Activated naive CD4-positive, alpha-beta T cell treated with anti-CD3 and anti-CD28 coated beads for 36 hours (primary cell): ENCODE measurements at places on chromosomes 11 and 22.

GRCh38 chr22:50526834-50527801, 1.7 kb upstream of the SCO2 start:
- DNase-seq, result peak; percentile 71

GRCh38 chr11:72225411-72225951, 914 bp downstream of the INPPL1 start:
- peak; percentile 32 for DNase-seq

DNA sequence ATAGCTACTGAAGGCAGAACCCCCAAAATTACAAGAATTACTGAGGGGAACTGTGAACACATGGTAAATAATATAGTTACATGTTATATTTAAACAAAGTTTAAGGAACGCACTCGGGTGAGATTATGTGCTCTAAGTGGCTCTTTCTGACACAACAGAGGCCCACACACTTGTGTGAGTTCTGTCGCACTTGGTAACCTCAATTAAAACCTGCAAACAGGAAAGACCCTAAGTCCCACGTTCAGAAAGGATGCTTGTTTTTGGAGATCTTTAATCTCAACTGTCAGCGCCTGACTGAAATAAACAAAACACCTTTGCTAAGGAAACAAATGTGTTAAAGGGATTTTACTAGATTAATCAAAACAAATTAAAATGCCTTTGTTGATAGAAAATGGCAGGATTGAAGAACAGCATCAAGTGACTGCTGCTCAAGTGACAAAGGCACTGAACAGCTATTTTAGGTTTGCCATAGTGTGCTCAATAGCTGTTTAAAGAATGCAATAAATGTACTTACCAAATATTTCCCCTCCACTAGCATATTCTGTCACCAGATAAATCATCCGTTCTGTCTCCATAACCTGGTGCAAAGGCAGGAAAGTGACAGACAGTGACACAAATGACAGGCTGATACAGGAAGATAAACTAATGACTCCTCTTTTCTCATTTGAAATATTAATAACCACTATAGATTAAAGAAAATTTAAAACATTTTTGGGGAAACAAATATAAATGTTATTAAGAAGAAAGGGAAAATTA, 116.3 kb upstream of the APOA1 start:
- no peak for DNase-seq

GRCh38 chr11:69126286-69126685, 29.4 kb upstream of the SMIM38 start:
- DNase-seq, result no peak

- DNase-seq, result no peak
These were observed 126.0 kb upstream of the MTNR1B start for GRCh38 chr11:92843455-92843854.

DNA sequence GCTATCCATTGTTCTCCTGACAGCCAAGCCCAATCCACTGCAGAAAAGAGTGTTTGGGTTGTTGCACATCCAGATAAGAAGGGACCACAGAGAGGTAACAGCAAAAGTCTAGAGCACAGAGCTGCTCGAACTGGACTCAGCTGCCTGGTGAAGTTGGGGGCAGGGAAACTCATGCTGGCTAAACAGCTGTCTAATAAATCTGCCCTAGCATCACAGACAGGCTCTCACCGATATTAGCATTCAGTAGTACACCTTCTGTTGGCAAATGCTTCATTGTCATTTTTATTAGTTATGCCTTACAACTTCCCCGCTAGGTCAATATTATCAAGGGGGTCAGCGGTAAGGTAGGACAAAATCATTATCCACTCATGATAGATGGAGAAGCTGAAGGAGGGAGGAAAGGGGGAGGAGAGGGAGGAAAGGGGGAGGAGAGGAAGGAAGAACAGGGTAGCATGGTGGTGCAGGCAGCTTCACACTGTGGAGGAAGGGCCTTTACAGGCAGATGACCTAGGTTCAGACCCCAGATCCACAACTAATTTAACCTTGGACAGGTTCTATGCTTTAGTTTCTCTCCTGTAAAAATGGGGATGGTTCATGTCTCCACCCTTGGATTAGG, 102.7 kb downstream of the LARGE1 start:
- DNase-seq, result no peak

GRCh38 chr22:19238900-19239299, 52.6 kb downstream of the CLTCL1 start:
- no peak for DNase-seq

DNA sequence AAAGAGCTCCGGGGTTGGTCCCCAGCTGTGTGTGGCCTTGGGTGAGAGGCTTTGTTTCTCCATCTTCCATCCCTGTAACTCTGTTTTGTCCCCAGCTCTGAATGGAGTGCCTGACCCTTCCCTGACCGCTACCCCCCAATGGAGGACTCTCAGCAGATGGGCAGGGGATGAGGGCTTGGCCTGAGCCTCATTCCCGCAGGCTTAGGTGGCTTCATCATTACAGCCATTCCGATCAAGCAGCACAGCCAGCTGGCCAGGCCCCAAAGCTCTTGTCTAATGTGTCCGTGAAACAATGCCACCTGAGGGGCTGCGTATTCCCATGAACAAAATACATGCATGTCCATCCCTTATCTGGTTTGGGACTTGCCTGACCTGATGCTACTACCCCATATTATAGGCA, 3.9 kb upstream of the CDC42EP2 start:
- no peak for DNase-seq

- peak; percentile 25 for DNase-seq
These were observed 789 bp downstream of the SIK2 start for GRCh38 chr11:111602865-111603610.

DNA sequence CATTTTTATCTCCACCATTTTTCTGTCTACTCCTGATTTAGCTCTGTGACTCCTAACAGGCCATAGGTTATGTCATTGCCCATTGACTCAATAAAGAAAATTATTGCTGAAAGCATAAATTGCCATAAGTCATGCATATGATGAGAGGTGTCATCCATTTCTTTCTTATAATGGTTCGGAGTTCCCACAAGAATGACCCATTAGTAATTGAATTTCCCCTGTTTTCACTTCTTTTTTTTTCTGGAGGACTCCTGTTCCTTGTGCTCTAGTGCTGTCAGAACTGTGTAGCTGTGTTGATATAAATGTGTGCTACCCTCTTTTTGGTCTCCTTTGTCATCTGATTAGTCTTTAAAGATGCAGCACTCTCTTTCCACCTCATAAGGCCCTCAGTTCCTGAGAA, 22.9 kb upstream of the CARD18 start:
- no peak for DNase-seq

GRCh38 chr11:78074756-78075155, 4.9 kb downstream of the NDUFC2 start:
- no peak for DNase-seq

DNA sequence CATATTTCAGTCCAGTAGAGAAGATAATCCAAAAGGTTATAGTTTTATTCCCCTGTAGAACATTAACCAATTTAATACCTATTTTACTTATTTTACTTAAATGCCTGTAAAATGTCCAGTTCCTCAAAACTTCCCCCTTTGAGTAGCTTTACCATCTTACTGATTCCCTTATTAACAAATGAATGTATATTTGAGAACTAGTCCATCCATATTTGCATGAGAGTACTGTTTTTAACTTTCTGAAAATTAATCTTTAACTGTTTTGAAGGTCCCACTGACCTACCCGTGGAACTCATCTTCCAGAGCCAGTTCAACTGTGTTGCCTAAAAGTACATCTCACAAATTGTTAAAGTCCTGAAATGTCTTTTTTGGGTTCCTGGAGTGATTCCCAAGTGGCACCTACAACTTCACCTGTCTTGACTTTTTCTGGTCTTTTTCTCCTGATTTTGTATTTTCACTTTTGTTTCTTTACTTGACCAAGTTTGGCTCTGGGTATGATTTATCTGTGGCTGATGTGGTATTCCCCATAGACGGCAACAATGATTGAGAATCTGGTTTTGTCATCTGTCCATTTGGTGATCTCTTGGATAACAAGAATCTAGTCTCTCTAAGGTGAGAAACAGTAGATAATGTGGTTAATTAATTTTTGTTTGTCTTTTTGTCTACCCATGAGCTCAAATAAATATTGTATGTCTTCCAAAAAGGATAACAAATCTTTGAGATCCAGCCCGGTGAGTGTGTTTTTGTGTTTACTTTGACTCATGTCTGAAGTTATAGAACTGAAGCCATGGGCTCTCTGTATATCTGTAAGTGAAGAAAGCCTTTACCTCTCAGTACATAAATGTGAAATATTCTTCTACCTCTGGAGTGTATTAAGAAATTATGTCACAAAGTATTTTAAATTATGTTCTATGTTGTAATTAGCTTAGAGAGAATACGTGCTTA, 174.2 kb downstream of the ETS1 start:
- DNase-seq, result no peak

DNA sequence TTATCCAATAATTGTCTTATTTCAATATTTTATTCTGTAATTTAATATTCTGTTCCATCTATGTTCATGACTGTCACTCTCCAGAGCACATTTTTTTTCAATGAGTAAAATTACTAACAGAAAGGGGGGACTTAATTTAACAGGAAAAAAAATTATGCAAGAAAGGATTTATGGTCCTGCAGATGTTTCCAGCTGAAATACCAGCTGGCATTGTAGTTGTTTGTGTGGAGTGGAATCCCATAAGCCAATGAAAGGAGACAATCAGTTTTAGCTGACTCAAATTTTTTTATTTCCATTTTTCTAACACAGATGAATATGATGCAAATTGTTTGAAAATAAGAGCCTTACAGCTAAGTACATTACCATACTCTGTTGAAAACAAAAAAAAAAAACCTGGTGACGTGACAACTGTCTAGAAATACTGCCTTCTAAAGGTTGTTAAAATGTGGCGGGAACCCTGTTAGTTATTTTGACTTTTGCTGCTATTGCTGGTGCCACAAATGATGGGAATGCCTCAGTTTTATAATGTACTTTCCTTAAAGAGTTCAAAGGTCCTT, 389.1 kb downstream of the ETS1 start:
- DNase-seq, result no peak

GRCh38 chr11:83115551-83115950, 41.4 kb upstream of the PCF11 start:
- no peak for DNase-seq

GRCh38 chr11:57597916-57598830, 688 bp downstream of the SERPING1 start:
- no peak for DNase-seq

GRCh38 chr11:102266099-102266498, 51.2 kb upstream of the BIRC3 start:
- DNase-seq, result no peak

GRCh38 chr11:96869207-96869606, 479.4 kb downstream of the JRKL start:
- no peak for DNase-seq

- no peak for DNase-seq
These were observed 53.4 kb upstream of the WNT7B start for GRCh38 chr22:46030231-46030880.

DNA sequence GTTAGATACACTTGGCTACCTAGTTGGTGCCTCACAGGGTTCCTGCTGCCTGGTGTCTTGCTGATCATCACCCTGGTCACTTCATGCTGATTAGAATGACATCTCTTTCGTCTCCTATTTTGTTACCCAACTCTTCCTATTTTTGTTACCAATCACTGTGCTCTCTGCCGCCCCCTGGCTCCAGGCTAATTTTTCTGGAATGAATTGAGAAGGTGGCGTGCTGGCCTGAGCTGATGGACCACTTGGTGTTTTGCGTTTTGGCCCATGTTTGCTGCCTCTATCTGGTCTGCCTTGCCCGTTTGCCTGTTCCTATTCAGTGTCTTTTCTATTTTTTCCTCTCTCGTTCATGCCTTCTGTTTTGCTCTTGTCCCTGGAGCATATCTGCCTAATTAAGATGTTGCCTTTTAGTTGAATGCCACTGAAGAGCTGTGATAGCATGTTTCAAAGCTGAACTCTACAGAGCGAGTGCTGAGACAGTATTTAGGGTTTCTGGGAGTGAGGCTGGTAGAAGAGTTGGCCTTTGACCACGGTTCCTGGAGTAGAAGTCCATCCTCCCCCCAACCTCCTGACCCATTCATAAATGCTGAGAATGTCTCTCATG, 5.9 kb upstream of the ATF4 start:
- peak; percentile 76 for DNase-seq

GRCh38 chr11:78295347-78295746, 106.6 kb downstream of the USP35 start:
- no peak for DNase-seq

- no peak for DNase-seq
These were observed 30.2 kb downstream of the GTF2H1 start for GRCh38 chr11:18352581-18352980.

- DNase-seq, result no peak
These were observed 184.5 kb downstream of the EFCAB6 start for GRCh38 chr22:43627485-43628213.

- DNase-seq, result no peak
These were observed 16.6 kb downstream of the CD59 start for GRCh38 chr11:33719587-33719986.

GRCh38 chr11:57977709-57978108, 46.0 kb upstream of the OR9Q1 start:
- DNase-seq, result no peak

GRCh38 chr11:130150790-130151189, 8.8 kb upstream of the ST14 start:
- DNase-seq, result no peak
